AG09309 (cell line): ENCODE measurements at places on chromosomes 5 and 9.

DNA sequence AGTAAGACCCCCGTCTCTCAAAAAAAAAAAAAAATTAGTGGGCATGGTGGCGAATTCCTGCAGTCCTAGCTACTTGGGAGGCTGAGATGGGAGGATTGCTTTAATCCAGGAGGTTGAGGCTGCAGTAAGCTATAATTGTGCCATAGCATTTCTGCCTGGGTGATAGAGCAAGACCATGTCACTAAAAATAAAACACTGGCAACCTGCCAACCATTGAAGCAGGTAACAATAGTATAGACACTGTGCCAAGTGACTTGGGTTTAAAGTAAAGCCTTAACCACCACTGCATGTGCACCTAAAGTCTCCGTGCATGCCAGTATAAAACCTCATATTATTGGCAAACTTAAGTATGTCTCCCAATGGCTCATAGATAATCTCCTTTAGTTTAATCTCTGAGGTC is 3.4 kb upstream of the APBA1 start:
- DNase-seq = no peak

DNA sequence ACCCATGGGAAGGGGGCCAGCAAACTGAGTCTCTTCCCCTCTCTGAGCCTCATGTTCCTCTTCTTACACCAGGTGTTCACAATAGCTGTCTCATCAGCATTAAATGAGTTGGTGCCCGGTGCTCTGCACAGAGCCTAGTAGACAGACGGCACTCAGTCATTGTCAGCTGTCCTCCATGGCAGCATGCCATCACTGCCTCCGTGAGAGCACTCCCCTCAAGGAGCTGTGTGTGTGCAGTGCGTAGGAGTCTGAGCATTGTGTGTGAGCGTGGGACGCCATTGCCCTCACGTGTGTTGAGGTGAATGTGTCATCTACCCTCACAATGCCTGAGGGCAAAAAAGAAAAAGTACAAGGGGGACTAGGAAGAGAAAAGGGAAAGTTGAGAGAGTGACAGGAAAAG is 536.5 kb downstream of the CDK5RAP2 start:
- no peak for DNase-seq

GRCh38 chr9:63817622-63818518 is 1467.1 kb downstream of the FOXD4L5 start:
- DNase-seq = no peak

GRCh38 chr5:102889033-102889432 is 133.9 kb downstream of the PAM start:
- no peak for DNase-seq

DNA sequence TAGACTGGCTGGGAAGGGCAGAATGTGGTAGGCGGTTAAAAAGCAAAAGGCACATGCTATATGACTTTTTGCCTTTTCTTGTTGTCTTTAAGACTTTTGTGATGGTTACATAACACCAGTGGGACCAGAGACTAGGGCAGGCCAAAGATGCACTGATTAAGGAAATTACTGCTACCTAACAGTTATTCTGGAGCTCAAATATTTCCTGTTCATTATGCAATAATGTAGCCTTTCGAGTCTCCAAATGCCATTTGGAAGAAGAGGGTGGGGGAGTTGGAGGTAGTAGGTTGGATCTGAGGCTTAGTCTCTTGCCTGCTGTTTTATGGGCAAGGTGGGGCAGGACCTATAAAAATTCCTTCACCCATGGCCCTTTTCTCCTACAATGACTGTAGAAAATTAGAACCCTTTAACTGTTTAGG is 51.7 kb downstream of the SH3GL2 start:
- DNase-seq = peak; percentile 61

DNA sequence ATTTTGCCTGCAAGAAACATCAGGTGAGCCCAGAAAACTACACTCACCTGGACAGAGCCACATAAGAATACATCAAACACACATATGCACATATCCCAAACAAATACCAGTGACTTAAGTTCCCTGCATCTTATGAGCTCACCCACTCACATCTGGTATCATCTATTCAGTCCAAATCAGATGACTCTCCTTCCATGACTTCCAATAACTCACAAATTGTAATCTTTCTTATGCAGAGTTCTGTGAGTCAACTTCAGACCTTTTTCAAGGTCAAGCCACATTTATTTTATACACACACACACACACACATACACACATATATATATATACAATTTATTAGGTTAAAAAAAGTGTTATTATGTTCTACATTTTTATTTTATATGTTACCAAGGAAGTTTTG is 1711.9 kb upstream of the CDH9 start:
- no peak for DNase-seq

GRCh38 chr5:10424124-10424731 is 17.5 kb upstream of the ROPN1L start:
- DNase-seq = no peak

DNA sequence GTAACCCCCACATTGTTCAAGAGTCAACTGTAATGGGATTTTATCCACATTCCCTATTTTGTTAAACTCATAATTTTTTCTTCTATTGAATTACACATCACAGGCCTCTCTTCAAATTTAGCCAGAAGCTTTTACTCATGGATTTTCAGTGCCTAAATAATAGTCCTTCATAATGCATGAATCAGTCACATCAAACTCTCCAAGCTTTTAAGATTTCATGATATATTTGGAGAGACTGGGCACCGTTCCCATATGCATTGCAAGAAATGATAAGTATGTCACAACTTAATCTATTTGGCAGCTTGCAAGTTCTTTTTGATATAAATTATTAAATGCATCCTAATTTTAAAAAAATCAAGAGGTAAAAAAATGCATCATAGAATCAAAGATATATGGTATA is 465.9 kb downstream of the DMAC1 start:
- no peak for DNase-seq

DNA sequence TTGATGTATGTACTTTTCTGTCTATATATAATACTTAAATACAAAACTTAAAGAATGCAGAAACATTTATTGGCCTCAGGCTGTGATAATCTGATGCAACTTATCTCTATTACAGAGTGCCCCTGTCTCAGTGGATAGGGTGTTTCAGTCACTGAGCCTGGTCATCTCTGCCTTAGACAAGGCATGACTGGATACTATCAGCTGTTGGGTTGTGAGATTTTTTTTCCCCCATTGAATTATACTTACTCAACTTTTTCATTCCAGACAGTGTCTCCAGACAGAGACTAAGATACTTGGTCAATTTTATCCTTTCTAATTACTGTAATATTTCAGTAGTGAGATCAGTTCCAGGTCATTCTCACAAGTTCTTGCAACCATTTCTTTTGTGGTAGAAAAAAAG is 26.7 kb downstream of the XRCC4 start:
- no peak for DNase-seq

GRCh38 chr9:131739133-131739958 is 530 bp downstream of the RAPGEF1 start:
- DNase-seq = no peak

DNA sequence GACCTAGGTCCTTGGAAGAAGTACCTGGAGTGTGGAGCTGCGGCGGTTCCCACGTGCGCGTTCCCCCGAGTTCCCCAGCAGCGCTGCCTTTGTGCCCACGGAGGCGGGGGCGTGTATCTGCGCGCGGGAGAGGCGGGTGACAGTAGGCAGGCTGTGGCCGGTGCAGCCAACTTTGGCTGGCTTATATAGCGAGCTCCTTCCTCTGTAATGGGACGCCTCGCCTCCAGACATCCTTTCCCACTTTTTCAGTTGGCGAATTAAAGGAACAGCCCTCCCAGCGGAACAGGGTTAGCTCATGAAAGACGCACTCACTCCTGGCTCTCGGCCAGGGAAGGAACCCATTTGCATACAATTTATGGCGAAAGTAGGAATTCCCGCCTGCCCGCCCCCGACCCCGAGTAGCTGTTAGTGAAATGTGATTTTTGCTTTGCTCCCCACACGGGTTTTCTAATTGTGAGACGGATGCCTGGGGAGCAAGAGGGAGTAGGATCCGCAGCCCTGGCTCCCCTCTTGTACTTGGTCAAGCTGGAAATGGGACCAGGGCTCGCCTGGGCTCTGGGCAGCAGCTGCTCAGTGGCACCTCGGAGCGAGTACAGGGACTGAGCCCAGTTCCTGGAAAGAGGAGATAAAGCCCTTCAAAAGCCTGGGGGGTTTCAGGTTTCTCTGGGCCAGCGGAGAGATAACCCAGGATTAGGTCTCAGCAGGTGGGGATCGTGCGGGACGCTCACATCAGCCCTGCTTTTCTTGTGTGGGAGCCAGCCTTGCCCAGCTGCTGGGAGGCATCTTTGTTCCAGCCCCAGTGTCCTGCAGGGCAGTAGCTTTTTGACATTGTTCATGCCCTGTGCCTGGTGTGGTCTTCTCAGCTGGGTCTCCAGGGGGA is at the start of gene TNC:
TSS of gene TNC (minus strand) at position 159 of the 880 bp plus-strand sequence. CDS start 27,139 bp downstream, outside the sequence.
- no peak for DNase-seq
